ENCODE measurements at places on chromosomes 2 and 18. TPM values are rescaled to one million over a fixed set of nuclear protein-coding genes. Genes with fewer than 3 reads are reported as not detected.

DSG4 gene
- not detected for total RNA-seq

COL6A3 gene
- total RNA-seq = 2.1 TPM

DUSP11 gene
- 41.4 TPM for total RNA-seq

CRYGC gene
- not detected for total RNA-seq

ALPG gene
- not detected for total RNA-seq

LYG2 gene
- not detected for total RNA-seq

CNDP1 gene
- total RNA-seq = not detected

HRH4 gene
- not detected for total RNA-seq

DNA sequence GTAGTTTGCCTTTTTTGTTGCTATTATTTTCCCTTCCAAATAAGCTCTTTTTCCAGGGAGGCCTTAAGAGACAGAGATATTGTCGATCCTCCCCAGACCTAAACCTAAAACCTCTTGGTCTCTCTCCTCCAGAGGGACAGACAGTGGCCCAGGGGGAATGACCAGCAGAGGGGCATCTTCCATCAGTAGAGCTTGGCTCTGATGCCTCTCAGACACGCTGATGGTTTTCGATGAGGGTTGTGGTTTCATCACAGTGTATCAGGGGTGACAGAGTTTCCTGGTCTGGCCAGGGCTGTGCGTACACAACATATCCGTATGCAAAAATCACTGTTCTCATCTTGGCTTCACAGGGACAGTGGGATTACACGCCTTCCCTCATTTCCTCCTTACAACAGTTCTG, 68.6 kb downstream of the GATA6 start:
- no peak for DNase-seq

DNA sequence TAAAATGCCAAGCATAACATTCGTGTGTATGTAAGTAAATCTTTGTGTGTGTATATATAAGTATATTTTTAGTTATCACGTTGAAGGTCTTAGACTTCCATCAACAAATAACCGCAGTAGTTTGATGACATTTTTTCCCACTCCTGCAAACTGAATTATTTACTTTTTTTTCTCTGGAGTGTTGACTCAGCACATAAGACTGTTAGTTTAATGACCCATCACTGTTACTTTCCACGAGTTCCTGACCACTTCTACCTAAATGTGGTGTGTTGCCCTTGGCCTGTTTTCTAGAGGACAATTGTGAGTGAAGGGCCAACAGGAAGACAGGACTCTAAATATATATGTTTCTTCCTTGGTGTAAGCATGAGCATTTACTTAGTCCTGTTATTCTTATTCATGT, 71.3 kb upstream of the TXNDC2 start:
- DNase-seq = peak; percentile 88

GRCh38 chr18:74282755-74283554, 8.8 kb downstream of the CYB5A start:
- DNase-seq = no peak

DNA sequence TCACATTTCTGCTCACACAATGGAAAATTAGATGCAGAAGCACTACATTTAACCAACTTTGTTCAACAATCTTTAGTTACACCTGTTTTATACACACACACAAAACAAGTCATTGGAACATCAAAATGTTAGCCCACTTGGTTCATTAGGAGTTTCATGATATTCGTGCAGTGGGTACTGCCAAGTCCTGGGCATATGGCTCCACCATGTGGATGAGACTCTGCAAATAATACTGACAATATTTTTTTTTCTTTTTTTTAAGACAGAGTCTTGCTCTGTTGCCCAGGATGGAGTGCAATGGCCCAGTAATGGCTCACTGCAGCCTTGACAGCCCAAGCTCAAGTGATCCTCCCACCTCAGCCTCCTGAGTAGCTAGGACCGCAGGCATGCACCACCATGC, 34.5 kb upstream of the GRB14 start:
- peak; percentile 8 for DNase-seq

- DNase-seq = peak; percentile 15
Observed at GRCh38 chr2:152322222-152322621, 12.8 kb upstream of the FMNL2 start.

GRCh38 chr2:34307636-34308035, 708.5 kb upstream of the FAM98A start:
- no peak for DNase-seq

DNA sequence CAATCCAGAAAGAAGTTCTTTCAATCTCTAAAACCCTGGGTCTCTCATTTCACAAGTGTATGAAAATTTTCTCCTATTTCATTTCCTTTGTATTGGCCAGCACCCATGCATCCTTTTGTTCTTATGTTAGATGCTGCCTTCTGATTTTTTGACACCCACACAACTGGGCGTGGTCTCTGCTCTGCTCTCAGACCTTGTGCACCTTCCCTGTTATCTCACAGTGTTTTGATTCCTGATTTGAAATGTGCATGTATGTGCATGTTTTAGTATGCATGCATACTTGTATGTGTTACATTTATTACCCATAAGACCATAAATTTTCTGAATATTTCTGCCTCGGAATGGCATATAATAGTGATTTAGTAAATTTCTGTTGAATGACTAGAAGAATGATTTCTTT, 152.2 kb downstream of the CTNNA2 start:
- DNase-seq = no peak

DNA sequence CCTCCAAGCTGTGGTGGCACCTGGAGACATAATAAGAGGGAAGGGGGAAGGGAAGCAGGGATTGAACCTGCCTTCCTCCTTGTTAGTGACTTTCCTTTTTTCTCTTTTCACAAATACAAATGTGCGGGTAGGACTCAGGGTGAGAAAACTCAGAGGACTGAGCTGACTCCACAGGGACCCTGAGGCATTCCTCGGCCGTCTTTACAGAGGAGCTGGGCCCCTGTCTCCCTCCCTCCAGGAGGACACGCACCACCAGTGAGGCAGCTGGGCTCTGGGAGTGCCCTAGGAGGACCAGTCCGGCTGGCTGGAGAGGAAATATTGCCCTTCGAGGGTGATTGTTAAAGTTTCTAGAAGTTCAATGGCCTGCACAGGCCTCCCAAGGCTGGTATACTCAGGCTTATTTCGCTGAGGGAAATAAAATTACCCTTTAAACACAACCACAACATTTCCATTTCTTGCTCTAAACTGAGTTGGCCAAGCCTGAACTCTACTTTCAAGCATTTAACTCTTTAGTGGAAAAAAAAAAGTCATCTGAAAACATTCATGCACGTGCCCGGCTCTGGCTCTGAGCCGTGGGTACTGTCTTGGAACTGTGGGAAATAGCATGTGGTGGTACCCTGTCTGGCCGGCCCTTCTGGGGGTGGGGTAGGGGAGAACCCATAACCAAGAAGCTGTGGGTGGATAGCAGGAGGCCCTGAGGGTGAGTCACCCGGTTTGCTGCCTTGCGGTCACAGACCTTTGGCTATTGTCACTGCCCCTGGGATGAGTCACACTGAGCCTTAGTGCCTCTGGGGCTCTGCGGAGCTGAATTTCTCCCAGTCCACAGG, 116.0 kb downstream of the COPS8 start:
- DNase-seq = peak; percentile 98

DNA sequence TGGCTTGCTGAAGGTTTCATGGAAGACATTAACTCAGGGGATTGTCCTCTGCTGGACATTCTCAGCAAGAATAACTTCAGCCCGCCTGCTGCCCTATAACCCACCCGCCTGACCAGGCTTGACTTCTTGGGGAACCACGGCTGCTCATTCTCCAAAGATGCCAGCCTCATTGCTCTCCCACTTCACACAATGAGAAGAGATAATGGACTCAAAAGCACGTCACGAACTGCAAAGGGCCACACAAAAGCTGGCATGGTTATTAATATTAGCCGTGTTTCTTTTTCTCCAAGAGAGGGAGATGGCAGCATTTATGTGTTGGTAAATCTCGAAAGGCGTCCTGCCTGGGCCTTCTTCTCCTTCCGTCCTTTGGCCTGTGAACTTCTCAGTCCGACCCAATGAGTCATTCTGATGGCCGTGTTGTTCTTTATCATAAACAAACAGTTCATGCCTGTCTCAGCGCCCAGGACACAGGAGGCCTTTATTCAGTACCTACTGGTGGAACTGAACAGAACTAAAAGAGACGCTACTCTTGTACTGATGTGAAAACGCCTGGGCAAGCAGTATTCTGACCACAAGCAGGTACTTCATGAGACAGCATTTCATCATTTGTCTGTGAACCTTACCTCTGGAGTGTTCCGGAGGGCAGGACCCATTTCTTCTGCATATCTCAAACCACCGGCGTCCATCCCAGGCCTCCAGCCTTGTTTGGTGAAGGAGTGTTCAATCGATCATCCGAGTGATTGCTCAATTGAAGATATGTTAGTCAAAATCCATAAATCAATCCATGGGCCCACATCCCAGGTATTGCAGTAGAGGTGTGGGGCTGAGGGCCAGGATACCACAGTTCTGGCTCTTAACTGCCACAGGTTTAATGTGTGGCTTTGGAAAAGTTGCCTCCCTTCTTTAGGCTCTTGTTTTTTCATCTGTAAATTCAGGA, 25.1 kb upstream of the KLHL29 start:
- no peak for DNase-seq

DNA sequence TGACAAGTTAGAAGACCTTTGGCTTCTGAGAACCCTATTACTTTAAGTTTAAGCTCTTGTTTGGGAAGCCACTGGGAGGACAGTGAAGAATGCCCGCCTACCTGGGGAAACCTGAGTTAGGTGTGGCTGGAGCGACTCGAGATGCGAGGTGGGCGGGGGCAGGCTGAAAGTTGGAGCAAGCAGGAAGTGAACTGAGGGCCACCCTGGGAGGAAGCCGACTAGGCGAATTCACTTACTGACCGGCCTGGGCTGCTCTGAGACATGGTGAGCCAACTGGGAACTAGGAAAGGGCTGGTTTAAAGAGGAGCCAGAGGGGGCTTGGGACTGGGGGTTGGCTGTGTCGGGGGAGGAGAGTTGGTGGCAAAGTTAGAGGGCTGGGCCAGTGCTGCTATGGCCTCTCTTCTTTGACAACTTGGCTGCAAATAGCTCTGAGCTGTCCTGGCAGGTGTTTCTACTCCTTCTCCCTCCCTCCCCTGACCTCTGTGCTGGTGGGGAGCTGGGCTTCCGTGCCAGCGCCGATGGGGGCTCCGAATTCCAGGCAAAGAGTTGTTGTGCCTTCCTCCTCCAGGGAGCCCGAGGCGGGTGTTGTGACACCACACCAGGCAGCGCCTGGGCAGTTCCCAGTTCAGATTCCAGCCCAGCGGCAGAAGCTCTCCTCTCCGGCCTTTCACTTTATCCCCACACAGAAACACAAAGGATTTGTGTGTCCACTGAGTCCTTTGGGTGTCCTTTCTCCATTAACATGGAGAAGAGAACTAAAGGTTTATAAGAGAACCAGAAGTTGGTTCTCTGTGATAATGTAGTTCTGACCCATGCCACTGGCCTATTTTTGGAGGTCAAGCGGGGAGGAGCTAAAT, at the start of gene VAMP8:
TSS of gene VAMP8 (plus strand) at position 201 of the 857 bp plus-strand sequence. CDS start at position 262, 61 bp downstream.
- DNase-seq = no peak

DNA sequence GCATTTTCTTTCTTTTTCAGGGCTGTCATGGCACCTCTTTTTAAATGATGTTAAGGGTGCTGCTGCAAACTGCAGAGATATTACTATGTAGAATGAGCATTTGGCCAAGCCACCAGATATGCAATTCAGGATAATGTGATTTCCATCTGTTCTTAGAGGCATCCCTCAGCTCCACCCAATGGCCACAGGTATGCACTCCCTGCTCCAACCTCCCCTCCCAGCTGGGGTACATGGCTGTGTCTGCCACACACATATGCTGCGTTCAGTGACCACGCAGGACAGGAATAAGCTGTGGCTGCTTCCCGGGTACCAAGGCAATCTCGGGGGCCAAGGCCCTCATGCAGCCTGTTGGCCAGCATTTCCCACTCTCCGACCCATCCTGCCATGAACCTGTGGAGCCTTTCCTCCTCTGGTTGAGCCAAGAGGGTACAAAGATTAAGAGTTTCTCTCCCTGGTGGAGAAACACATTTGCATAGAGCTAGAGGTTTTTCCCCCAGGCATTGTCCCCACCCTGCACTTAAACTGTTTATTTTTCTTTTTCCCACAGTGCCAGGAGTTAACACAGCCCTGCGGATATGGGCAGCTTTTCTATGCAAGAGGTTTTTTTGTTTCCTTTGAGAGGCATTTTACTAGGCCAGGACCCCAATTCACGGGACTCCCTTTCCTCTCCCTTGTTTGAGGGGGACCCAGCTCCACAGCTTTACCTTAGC, 147.0 kb downstream of the GCA start:
- peak; percentile 53 for DNase-seq

DNA sequence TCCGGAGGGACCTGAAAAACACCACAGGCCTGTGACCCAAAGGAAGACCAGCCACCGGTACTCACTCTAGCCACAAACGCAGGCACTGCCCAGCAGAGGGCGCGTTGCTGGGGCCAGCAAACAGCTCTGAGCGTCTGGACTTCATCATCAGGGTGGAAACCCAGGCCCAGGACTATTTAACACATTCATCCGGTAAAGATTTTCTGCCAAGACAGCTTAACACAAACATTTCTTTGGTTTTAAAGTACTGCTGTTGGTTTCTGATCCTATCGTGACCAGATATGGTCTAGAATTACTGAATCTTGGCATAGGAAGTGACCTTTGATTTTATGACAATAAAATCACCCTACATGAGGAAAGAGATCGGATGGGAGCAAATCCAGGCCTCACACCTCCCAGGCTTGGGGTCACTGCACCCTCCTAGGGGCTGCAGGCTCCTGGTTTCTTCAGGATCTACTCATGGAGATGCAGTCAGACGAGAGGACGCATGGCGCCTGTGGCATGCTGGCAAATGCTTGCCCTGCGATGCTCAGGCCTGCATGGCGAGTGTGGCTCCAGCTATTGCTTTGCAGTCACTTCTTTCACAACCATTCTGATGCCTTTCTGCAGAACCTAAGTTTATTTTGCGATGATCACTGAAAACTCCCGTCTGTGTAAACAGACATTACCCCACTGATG, 130.4 kb downstream of the COL4A4 start:
- peak; percentile 43 for DNase-seq

- DNase-seq = no peak
Observed at GRCh38 chr2:232276733-232277313, 101.7 kb upstream of the ALPP start.

GRCh38 chr2:59276917-59277316, 1035.8 kb upstream of the FANCL start:
- DNase-seq = no peak

GRCh38 chr18:58263055-58263957, 219.3 kb downstream of the NEDD4L start:
- peak; percentile 86 for DNase-seq

DNA sequence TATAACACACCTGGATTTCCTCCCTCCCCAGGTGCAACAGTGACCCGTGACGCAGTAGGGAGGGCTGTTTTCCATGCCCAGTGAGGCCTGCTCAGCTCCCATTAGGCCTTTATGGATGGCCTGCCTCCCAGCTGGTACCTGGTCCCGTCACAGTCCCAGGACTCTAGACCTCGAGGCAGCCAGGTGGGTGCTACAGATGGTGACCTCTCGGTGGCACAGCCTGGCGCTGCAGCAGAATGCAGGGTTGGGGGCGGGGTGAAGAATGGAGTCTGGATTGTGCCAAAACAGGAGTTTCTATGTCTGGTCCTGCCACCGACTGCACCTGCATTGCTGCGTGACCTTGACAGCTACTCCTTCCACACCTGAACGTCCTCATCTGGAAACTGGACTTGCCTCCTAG, 18.0 kb upstream of the YWHAQ start:
- no peak for DNase-seq

GRCh38 chr18:49843778-49844625, 30.7 kb upstream of the ACAA2 start:
- no peak for DNase-seq

GRCh38 chr2:231722721-231723307, 14.5 kb downstream of the PTMA start:
- DNase-seq = no peak

GRCh38 chr2:165058476-165059265, 103.3 kb upstream of the SLC38A11 start:
- DNase-seq = no peak

- DNase-seq = no peak
Observed at GRCh38 chr2:125310657-125311364, 1285.7 kb downstream of the CNTNAP5 start.

GRCh38 chr2:147041121-147041494, 803.7 kb upstream of the ACVR2A start:
- no peak for DNase-seq
